Activated CD4-positive, alpha-beta T cell treated with anti-CD3 and anti-CD28 coated beads, Interleukin-2, amount 10 ng/mL, durations not matched to agents 24 days and 14 days (primary cell): ENCODE measurements at places on chromosomes 2 and 18. TPM values are rescaled to one million over a fixed set of nuclear protein-coding genes. Genes with fewer than 3 reads are reported as not detected.

DNA sequence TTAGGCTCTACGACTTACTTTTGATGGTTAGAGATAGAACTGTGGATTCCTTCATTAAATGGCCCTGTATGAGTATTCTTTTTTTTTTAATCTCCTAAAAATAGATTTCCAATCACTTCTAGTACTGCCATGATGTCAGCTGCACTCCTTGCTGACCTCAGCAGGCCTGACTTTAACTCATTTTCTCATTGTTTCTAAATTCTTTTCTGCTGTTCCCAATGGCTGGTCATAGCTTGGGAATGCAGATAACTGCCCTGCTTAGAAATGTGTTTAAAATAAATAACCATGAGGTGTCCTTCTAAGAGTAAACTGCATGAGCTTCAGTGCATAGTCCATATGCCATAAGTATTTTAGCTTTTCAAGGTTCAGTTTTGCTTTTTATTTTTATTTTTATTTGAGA is 15.7 kb downstream of the CCDC85A start:
- no peak for DNase-seq

- DNase-seq = no peak
These were observed 34.2 kb downstream of the RAB12 start for GRCh38 chr18:8643326-8643878.

DNA sequence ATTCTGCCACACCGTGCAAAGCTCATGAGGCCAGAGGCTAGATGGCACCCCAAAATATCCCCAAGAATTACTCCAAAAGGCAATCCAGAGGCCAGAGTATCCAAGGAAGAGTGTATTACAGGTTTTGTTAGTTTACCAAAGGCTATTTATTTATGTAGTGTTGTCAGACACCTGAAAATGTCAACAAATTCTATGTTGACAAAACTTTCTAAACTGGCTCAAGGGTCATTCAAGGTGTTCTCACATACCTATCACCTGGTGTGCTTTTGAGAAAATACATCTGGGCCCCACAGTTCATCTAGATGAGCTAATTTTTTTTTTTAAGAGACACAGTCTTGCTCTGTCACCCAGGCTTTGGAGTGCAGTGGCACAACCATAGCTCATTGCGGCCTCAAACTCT is 12.4 kb upstream of the DTNB start:
- no peak for DNase-seq

GRCh38 chr2:193199322-193199721 is 1004.6 kb upstream of the TMEFF2 start:
- no peak for DNase-seq

DNA sequence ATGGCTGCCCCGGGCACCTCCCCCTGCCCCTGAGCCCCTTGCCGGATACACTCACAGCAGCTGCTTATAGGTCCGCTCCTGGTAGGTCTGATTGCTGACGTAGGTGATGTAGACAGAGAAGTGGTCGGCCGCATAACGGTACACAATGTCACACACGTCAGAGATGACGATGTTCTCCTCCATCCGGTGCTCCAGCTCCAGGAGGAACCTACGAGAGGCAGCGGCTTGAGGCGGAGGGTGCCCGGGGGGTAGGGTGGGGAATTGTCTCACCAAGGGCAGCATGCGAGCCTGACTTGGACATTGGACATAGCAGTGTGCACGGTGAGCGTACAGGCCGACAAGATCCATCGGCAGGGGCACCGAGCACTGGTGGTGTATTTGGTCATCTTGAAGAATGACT is 22.8 kb downstream of the SNORC start:
- no peak for DNase-seq

GRCh38 chr2:99066075-99066958 is 75.2 kb upstream of the C2orf15 start:
- DNase-seq = peak; percentile 74

- DNase-seq = peak; percentile 16
These were observed 34.3 kb downstream of the CCDC68 start for GRCh38 chr18:54924948-54925347.

DNA sequence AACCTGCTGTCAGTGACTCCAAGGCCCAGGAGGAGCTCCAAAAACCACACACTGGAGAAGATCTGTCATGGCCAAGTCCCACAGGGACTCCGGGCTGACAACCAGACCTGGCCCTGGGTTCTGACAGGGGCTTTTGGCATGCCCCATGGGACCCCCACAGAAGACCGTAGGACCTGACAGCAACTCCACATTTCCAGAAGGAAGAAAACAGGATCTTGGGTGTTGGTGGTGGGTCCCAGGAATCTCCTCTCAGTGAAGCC is 275.9 kb upstream of the HS6ST1 start:
- no peak for DNase-seq

GRCh38 chr2:48885841-48886240 is 130.3 kb upstream of the LHCGR start:
- no peak for DNase-seq

GRCh38 chr18:49572611-49573345 is 10.9 kb downstream of the LIPG start:
- DNase-seq = no peak

DNA sequence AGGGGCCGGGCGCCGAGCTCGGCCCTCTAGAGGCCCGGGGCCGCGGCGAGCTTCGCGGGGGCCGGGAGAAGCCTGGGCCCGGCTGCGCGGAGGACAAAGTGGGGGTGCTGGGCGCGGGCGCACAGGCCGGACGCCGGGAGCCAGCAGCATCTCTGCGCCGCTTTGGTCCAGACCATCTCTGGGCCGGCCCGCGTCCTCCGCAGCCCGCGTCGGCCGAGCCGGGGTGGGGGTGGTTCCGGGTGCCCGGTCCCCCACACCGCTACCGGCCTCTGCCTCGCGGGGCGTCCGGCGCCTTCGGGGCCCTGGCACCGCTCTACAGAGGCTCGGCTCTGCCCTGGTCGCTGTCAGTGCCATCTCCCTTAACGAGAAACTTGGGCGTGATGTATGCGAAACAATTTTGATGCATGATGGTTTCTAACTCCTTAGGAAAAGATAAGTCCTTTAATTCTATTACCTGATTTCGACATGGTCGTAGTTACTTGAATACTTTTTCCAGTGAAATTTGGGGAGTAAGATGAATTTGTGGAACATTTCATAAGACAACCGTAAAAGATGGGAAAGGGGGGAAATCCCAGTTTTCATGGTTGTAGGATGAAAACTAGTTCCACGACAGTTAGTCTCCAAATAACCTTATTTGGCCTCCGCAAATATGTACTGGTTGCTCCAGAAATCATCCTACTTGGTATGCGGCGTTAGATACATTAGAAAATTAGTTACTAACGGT is 562 bp downstream of the TWSG1 start:
- peak; percentile 83 for DNase-seq

DNA sequence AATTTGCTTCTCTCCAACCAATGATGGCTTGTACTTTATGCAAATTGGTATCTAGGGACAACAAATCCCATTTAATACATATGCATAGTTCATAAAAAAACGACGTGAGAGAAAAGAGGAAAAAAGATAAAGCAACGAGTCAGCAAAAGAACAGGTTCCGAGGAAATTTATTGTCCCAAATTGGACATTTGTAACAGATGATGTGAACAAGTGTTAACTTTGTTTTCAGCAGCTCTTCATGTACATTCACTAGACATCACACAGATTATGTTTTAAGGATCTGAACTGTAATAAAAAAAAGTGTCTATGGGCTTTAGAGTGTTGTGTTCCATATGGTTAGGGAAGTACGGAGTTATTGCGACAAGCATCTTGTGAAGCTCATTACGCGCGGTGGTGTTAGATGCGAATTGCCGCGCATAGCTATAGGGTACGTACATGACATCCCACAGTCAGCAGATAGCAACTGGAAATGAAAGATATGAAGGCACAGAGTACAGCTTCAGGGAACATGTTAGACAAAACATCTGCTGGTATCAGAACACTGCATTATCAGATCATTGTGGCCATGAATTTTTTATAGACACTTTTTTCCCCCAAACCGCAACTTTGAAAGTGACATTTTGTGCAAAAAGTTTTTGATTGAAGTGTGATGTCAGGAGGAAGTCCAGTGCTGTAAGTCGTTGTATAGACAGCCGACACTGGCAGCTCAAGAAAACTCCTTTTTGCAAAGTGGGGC is 1073.1 kb upstream of the FANCL start:
- no peak for DNase-seq

GRCh38 chr2:32314886-32315285 is 37.2 kb downstream of the YIPF4 start:
- DNase-seq = no peak

- no peak for DNase-seq
These were observed 2.1 kb downstream of the CNTNAP5 start for GRCh38 chr2:124027182-124027581.

- DNase-seq = no peak
These were observed 35.9 kb upstream of the CCDC93 start for GRCh38 chr2:118049816-118050140.

- DNase-seq = no peak
These were observed 59.5 kb upstream of the AMMECR1L start for GRCh38 chr2:127945281-127945680.

GRCh38 chr2:38876407-38876806 is 631 bp downstream of the MORN2 start:
- peak; percentile 56 for DNase-seq

GRCh38 chr18:21632393-21632792 is 20.3 kb downstream of the SNRPD1 start:
- DNase-seq = no peak

DNA sequence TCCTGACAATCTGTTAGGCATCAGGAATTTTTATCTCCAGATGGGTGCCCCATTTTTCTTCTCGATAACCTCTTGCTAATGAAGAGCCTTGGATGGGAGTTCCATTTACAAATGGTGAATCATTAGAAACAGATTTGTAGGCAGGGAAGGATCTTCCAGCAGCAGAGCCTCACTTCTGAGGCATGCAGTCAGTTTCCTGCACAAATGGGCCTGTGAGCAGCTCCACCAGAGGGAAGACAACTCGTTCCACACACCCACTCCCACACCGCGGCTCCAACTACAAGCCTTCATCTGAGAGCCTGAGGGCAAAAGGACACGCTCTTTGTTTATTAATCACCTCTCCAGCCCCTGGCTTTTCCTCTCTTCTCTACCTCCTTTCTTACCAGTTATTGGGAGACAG is 108.5 kb downstream of the CTAGE1 start:
- no peak for DNase-seq

- peak; percentile 16 for DNase-seq
These were observed 38.4 kb downstream of the KIDINS220 start for GRCh38 chr2:8799004-8799403.

GRCh38 chr2:27762951-27763906 is 8.3 kb upstream of the MRPL33 start:
- DNase-seq = no peak

DNA sequence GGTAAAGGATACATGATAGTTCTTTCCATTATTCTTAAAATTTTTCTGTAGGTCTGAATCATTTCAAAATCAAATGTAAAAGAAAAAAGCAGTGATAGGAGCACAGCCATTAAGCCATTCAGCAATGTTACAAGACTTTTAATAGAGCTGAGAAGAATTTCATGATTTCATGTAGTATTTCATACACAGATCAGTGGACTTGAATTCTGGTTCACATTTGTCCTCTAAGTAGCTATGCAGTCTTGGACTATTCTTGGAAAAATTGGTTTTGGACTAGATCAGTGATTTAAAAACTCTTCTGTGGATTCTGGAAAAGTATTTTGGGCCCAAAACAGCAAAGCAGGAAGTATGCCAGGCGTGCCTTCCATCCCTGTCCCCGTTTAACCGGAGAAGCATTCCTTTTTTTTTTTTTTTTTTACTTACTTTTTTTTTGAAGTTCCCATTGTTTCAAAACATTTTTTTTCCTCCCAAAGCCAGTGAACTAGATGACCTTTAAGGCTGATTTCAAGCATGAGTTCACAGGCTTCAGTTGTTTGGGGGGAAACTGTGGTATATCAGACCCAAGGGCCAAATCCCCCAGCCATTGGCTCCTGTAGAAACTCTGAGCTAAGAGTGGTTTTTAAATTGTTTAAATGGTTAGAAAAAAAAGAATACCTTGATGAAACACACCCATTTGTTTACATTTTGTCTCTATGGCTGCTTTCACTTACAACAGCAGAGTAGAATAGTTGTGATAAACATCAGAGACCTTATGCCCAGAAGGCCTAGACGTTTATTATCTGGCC is 17.5 kb upstream of the POLI start:
- DNase-seq = no peak

- DNase-seq = no peak
These were observed 1.9 kb downstream of the LIMS2 start for GRCh38 chr2:127673291-127674069.

GRCh38 chr2:69997015-69997830 is 35.8 kb upstream of the ASPRV1 start:
- DNase-seq = no peak

DNA sequence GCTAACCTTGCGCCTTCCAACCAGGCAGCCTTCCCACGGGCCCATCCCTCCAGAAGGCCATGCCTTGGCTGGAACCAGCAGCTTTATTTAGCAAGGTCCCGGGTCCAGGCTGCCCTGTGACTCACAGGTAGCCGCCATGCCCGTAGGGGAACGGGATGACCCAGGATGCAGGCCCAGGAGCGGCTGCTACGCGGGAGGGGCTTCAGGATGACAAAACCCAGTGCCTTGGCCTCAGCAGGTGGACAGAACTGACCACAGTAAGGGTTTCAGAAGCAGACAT is 63.3 kb downstream of the RTP5 start:
- DNase-seq = no peak

GRCh38 chr18:48340560-48340959 is 68.6 kb downstream of the ZBTB7C start:
- no peak for DNase-seq

Gene EIF2B4
- 51.2 and 52.0 TPM in 2 replicates for total RNA-seq

Gene SPP2
- total RNA-seq = not detected in 2 replicates

Gene HOXD3
- total RNA-seq = not detected in 2 replicates

Gene LRATD1
- total RNA-seq = not detected in 2 replicates

Gene MSH6
- total RNA-seq = 148 and 153 TPM in 2 replicates

Gene RMDN2
- 1.2 and 1.7 TPM in 2 replicates for total RNA-seq

Gene EN1
- total RNA-seq = not detected in 2 replicates

Gene HRH4
- total RNA-seq = 0.79 and 1.6 TPM in 2 replicates

Gene CFAP210
- not detected in 2 replicates for total RNA-seq

Gene LIPG
- total RNA-seq = 0.57 and 0.82 TPM in 2 replicates

Gene EIF2AK2
- total RNA-seq = 44.5 and 46.7 TPM in 2 replicates

Gene TXNDC2
- total RNA-seq = not detected in 2 replicates

Gene PROC
- 0.12 TPM in 1 of 2 replicates, not detected in the other for total RNA-seq

Gene GALR1
- total RNA-seq = not detected in 2 replicates

Gene DYSF
- 0.36 TPM in 1 of 2 replicates, not detected in the other for total RNA-seq
